ENCODE measurements at places on chromosomes 4 and X.

DNA sequence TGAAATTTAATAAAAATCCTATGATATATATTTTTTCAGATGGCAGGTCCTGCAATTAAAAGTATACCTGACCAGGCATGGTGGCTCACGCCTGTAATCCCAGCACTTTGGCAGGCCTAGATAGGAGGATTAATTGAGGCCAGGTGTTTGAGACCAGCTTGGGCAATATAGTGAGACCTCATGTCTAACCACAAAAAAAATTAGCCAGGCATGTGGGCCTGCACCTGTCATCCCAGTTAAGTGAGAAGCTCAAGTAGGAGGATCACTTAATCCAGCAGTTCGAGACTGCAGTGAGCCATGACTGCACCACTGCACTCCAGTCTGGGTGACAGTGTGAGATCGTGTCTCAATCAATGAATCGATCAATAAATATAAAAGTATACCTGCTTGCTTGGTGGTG is 2.5 kb downstream of the OCIAD2 start:
- DNase-seq: no peak

- DNase-seq: no peak
Observed at GRCh38 chr4:151922811-151923210, 162.0 kb upstream of the GATB start.

DNA sequence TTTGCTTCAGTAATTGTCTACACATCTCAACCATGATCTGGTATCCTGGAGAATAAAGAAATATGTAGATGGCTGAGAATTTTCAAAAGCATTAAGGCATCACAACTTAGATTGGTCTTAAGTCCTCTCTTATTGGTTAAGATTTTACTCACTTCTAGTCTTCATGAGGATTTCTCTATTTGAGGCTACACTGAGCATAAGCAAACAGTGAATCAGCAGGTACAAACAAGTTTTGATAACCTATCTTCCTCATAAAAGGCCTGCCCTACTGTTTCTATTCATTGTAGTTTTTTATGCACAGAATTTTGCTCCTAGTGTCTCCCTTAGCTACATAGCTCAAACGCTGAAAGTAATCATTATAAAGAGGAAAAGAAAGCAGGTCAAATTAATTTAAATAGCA is 460.7 kb upstream of the RPS6KA3 start:
- no peak for DNase-seq

DNA sequence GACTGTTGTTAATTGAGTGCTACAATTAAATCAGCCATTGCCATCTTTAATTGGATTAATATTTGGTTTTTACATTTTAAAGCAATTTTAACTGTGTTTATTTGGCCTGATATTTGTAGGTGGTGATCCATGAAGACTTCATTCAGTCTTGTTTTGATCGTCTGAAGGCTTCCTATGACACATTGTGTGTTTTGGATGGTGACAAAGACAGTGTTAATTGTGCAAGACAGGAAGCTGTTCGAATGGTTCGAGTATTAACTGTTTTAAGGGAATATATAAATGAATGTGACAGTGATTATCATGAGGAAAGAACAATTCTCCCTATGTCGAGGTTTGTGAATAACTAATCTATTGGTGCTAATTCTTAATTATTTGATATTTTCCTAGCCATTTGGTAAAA is 82.6 kb downstream of the USP9X start:
- DNase-seq: no peak
